ENCODE measurements at places on chromosomes 2 and 18.

DNA sequence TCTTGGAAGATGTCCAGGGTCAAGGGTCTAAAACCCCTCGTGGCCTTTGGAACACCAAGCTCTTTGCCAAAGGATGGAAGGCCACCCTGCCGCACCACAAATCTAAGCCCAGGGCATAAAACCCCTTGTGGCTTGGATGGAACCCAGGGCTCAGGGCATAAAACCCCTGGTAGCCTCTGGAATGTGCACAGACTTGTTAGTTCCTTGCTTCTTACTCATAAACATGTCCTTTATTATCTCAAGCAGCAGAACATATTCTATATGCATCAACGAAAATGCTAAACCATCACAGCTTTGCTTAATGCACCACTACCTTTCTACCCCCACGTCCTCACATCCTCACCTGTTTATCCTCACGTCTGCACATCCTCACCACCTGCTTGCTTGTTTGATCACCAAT, 998.0 kb downstream of the DSC3 start:
- no peak for DNase-seq

- no peak for DNase-seq
Measured at GRCh38 chr18:78448106-78448505, 531.5 kb upstream of the SALL3 start.

GRCh38 chr2:150165988-150166312, 321.5 kb downstream of the RND3 start:
- no peak for DNase-seq

GRCh38 chr18:55048892-55049291, 89.6 kb upstream of the CCDC68 start:
- DNase-seq = no peak

GRCh38 chr2:2389215-2389614, 58.1 kb upstream of the MYT1L start:
- no peak for DNase-seq

- DNase-seq = no peak
Measured at GRCh38 chr2:239533569-239534316, 132.9 kb upstream of the HDAC4 start.

GRCh38 chr18:74230922-74231714, 60.6 kb downstream of the CYB5A start:
- no peak for DNase-seq

GRCh38 chr2:190646780-190647522, 1.9 kb upstream of the NAB1 start:
- no peak for DNase-seq

- DNase-seq = no peak
Measured at GRCh38 chr2:98088261-98088660, 1.3 kb downstream of the VWA3B start.

DNA sequence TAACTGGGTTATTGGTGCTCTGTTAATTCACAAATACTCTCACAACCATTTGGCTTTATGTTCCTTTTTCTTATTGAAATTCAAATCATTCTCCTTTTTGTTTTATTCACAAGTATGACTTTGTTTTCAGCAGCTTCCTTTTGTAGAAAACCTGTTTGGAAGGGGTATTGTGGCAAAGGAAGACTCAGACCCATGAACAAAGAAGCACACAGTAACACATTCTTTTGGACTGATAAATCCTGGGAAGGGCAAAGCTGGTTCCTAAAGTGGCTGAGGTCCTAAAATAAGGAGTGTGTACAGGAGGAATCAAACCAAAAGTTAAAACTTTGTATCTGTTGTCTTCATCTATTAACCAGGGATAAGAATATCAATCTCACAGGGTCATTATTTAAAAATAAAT, 374.7 kb upstream of the FIGN start:
- no peak for DNase-seq

GRCh38 chr2:178761759-178762371, 45.4 kb downstream of the TTN start:
- peak; percentile 6 for DNase-seq

- no peak for DNase-seq
Measured at GRCh38 chr2:26112201-26112600, 60.7 kb upstream of the GAREM2 start.

- DNase-seq = no peak
Measured at GRCh38 chr2:75592030-75592429, 31.3 kb upstream of the EVA1A start.

- no peak for DNase-seq
Measured at GRCh38 chr2:202406445-202406978, 30.4 kb downstream of the BMPR2 start.

GRCh38 chr2:100861340-100861739, 41.4 kb downstream of the NPAS2 start:
- no peak for DNase-seq

DNA sequence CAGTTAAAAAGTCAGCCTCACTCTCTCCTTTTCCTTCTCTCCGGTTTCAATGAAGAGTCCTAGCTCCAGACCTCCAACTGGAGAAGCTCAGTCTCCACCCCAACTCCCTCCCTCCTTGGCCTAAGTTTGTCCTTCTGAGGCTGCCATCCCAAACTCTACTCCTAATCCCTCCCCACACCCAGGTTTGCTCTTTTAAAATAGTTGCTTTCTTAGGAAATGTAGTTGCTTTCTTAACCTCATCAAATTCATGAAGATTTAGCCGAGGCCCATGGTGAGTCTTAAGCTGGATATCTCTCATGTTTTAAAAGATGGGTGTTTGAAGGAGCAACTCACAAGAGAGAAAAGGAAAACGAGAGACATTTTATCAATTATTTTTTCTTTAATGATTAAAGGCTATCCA, 937 bp upstream of the LANCL1 start:
- DNase-seq = peak; percentile 21

DNA sequence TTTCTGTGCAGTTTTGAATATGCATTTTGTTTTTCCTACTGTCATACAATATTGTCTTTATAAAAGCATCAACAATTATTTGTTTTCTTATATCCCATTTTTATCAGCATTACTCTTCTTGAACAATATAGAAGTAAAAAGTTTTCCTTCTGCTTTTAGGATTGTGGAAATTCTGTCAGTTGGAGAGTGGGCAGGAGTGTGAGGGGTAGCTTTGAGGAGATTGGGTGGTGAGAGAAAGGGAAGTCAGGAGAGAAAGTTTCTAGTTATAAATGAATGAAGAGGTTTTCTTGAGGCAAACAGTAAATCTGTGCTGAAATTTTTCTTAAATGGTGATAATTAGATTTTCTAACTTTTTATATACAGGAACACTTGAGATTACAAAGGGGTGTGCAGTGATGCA, 151.7 kb upstream of the NOSTRIN start:
- DNase-seq = no peak

DNA sequence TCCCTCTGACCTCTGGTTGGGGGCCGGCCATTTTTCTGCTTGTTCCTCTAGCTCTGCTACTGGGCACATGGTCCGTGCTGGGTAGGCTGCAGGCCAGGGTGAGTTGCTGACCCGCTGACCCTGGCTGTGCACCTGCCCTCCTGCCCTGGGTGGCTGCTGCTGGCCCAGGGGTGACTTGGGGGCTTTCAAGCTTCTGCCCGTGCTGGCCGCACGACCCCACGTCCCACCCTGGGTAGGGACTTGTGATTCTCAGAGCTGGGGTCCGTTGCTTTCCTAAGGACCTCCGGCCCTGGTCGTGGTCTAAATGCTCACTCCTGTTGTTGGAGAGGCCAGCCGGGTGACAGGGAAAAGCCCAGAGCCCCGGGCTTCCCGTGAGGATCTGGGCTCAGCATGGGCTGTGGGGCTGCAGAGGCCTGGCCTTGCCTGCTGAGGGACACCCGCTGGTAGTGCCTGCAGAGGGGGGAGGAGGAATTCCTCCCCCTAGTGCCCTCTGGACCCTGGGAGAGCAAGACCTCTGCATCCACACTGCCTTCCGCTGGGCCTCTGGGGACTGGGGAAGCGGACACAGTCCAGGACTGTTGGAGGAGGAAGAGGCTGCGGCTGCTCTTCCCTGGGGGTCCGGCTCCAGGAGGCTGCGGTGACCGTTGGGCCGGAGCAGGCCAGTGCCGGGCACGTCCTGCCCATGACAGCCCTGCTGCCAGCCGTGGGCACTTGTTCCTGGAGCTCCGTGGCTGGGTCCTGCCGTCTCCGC, 6.3 kb upstream of the GAL3ST2 start:
- no peak for DNase-seq

- DNase-seq = no peak
Measured at GRCh38 chr2:109499566-109499965, 114.2 kb downstream of the SEPTIN10 start.

Data from HFF-Myc (cell line).